ENCODE measurements at places on chromosomes 2 and 18. TPM values are rescaled to one million over a fixed set of nuclear protein-coding genes. Genes with fewer than 3 reads are reported as not detected.

The ABCG8 gene
- 0.32 TPM for total RNA-seq

The NT5DC4 gene
- not detected for total RNA-seq

The PAPOLG gene
- total RNA-seq = 8.0 TPM

The COL3A1 gene
- total RNA-seq = 72.7 TPM

The UGT1A5 gene
- not detected for total RNA-seq

The TLX2 gene
- total RNA-seq = not detected

DNA sequence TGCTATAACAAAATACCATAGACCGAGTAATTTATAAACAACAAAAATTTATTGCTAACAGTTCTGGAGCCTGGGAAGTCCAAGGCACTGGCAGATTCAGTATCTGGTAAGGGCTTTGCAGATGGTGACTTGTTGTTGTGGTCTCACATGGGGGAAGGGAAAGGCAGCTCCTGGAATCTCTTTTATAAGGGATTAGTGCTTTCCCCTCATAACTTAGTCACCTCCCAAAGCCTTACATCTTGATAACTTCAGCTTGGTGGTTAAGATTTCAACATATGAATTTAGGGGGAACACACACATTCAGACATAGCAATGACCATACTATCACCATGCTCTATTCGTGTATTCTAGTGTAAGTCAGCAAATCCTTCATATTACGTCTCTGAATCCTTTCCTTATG lies 447.6 kb upstream of the TCF4 start:
- no peak for DNase-seq

DNA sequence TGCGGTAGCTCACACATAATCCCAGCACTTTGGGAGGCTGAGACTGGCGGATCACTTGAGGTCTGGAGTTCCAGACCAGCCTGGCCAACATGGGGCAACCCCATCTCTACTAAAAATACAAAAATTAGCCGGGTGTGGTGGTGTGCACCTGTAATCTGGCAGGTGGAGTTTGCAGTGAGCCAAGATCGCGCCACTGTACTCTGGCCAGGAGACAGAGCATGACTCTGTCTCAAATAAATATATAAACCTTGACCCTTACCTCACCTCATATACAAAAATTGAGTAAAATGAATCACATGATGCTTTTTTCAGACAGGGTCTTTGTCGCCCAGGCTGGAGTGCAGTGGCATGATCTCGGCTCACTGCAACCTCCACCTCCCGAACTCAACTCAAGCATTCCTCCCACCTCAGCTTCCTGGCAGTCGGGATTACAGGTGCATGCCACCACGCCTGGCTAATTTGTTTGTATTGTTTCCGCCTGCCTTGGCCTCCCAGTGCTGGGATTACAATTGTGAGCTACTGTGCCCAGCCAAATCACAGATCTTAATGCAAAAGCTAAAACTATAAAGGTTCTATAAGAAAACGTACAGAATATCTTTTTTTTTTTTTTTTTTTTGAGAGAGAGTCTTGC lies 25.3 kb downstream of the XPO1 start:
- no peak for DNase-seq

DNA sequence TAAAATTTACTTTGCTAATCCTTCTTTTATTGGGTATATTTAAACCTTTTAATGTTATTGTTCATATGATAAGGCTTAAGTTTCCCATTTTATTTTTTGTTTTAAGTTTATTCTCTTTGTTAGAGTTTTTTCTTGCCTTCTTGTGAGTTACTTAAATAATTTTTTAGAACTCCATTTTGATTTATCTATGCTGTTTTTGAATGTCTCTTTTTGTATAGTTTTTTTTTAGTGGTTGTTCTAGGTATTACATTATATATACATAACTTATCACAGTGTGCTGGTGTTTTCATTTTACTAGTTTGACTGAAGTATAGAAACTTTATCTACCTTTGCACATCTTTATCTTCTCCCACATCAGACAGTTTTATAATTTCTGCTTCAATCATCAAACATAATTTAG lies 49.4 kb upstream of the TGFA start:
- DNase-seq = no peak

- no peak for DNase-seq
Observed at GRCh38 chr2:128263902-128264331, 54.8 kb downstream of the HS6ST1 start.

DNA sequence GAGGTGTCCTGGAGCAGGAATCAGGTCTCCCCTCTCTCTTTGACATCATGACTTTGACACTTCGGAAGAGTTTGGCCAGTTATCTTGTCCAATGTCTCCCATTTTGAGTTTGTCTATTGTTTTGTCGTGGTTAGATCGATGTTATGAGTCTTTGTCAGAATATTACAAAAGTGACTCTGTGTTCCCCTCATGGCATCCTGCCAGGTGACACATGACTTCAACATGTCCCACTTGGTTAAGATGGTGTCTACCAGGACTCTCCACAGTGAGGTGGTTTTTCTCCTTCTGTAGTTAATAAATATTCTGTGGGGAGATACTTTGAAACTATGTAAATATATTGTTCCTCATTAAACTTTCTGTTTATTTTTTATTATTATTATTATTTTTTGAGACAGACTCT lies 76.6 kb upstream of the BZW1 start:
- no peak for DNase-seq

- DNase-seq = no peak
Observed at GRCh38 chr2:46067501-46068305, 229.5 kb upstream of the EPAS1 start.

- no peak for DNase-seq
Observed at GRCh38 chr18:4134700-4135099, 320.4 kb downstream of the DLGAP1 start.

DNA sequence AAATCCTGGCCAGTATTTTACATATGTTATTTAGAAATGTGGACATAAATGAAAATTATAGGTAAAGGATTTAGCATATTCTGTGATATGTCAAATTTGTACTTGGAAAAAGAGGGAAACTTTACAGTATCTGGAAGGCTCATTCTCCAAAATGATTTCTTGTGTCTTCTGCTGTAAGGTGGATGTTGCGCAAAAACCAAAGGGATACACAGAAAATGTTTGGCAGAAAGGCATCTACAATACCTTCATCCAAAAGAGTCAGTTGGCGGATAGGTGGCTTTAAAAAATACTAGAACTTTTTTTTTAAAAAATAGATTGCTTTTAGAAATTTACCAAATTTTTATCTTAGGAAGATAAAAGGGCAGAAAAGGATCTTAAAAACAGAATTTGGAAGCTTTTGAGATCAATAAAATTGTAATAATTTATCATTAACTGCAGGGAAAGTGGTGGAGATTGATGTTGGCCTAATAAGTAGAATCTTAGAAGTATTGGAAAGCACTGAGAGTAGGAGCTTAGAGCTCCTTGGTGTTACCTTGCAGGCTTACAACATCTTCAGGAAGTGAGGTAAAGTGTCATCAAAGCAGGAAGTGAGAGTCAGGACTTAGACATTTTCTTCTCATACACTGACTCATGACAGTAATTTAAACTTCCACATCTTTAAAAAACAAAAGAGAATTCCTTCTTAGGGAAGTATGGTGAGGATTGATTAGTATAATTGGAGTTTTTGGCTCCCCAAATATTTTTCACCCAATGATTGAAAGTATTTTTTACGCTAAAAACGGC lies 2.1 kb downstream of the NABP1 start:
- no peak for DNase-seq
